ENCODE measurements at places on chromosomes 12 and 14. TPM values are rescaled to one million over a fixed set of nuclear protein-coding genes. Genes with fewer than 3 reads are reported as not detected.

The LEMD3 gene
- 25.9 TPM for total RNA-seq

The ESR2 gene
- 0.63 TPM for total RNA-seq

The CLEC4C gene
- total RNA-seq, result not detected

The BEST3 gene
- total RNA-seq, result 0.49 TPM

The CALM1 gene
- 295 TPM for total RNA-seq

The ADAMTS20 gene
- total RNA-seq, result not detected

The NANOG gene
- total RNA-seq, result not detected

The KIF5A gene
- 0.98 TPM for total RNA-seq

The SDR9C7 gene
- not detected for total RNA-seq

The CFAP54 gene
- total RNA-seq, result 0.38 TPM

The AKAP6 gene
- total RNA-seq, result 2.0 TPM

The SRRM4 gene
- total RNA-seq, result under 0.01 TPM

The FAM222A gene
- 1.3 TPM for total RNA-seq

The KLHDC1 gene
- 0.38 TPM for total RNA-seq

The ENDOU gene
- total RNA-seq, result not detected

The SYNDIG1L gene
- total RNA-seq, result not detected

The LRCOL1 gene
- total RNA-seq, result 1.1 TPM

The FAM186B gene
- total RNA-seq, result 0.13 TPM

The ANKRD33 gene
- not detected for total RNA-seq

The TM7SF3 gene
- total RNA-seq, result 75.9 TPM

The PTPRR gene
- total RNA-seq, result 0.25 TPM

The CD163L1 gene
- under 0.01 TPM for total RNA-seq

The ATN1 gene
- 34.4 TPM for total RNA-seq

The RAB15 gene
- total RNA-seq, result 24.3 TPM

The TPPP2 gene
- total RNA-seq, result not detected

The SRGAP1 gene
- 16.8 TPM for total RNA-seq

The ASIC1 gene
- total RNA-seq, result 4.8 TPM

The KRT71 gene
- total RNA-seq, result not detected

The KCNH3 gene
- 1.1 TPM for total RNA-seq

The MORN3 gene
- total RNA-seq, result 0.16 TPM

The ITFG2 gene
- 21.6 TPM for total RNA-seq

The ERP27 gene
- total RNA-seq, result 0.33 TPM

The TRIM9 gene
- total RNA-seq, result 0.16 TPM

The SPX gene
- total RNA-seq, result 6.5 TPM

The ZFHX2 gene
- total RNA-seq, result 0.49 TPM

The STYK1 gene
- 0.25 TPM for total RNA-seq

The TEP1 gene
- 10.6 TPM for total RNA-seq

Data from mesangial cell (primary cell).